Activated T-helper 1 cell treated with anti-CD3 and anti-CD28 coated beads, Interleukin-2, amount 50 U/mL, for 16 hours (primary cell): ENCODE measurements at places on chromosomes 2 and 18.

DNA sequence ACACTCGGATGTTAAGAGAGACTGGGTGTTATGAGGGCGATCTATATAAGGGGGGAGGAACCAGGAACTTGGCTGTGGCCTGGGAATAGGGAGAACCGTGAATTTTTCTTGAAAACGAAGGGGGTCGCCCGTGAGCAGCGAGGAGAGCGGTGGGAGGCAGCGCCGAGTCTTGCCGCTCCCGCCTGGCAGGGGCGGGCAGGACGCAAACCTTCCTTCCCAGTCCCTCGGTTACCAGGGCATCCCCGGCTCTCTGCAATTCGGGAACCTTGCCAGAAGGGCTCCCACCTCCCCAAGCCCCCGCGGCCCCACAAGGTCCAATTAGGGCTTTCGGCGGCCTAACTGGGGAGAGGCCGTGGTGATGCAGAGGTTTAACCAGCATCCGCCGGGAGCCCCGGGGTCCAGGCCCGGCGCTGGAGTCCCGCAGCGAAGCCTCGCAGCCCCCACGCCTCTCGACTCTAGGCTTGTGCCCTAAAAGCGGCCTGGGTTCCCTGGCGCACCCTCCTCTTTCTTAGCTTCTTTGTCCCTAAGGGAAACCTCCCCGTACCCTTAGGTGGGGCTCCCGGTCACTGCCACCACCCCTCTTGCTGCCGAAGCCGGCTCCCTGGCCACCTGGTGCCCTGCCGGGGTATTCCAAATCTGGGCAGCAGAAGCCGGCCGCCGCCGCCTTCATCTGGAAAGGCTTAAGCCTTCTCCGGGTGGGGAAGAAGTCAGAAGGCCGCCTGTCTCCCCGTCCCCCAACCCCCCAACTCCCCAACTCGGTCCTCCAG is 680 bp upstream of the FHOD3 start:
- DNase-seq: no peak

- DNase-seq: no peak
These were observed 115.0 kb upstream of the GLS start for GRCh38 chr2:190765386-190766173.

GRCh38 chr2:41774011-41774605 is 273.7 kb upstream of the PKDCC start:
- DNase-seq: no peak

DNA sequence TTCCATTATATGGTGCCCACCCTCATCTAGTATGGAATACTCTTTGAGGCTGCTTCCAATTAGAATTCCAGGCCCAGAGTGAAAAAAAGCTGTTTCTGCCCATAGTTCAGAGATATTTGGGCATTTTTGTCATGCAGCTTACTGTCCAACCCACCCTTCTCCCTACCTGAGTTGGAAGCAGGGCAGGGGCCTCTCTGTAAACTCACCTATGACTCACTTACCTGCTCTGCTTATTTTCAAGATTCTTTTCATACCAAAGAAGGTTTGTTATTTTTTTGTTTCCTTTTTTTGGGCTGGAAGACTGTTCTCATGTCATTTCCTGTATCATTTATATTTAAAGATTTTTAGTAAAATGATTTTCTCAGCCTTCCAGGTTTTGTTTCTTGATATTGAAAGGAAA is 38.4 kb upstream of the PPP1R1C start:
- no peak for DNase-seq

DNA sequence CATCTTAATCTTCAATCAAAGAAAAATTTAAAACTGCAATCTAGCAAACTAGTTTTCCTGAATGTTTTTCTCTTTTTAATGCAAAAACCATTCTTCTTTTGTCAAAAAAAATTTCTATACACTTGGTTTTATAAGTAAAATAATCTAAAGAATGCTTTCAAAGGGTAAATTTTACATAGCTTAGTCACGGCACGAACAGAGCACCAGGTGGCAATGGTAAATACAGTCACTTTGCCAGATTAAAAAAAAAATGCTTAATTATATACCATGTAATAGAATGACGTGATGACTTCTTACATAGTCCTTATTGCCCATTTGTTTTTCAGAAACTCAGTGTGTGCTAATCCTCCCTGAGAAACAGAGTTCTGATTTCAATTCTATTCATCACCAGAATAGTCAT is 10.4 kb downstream of the FEZ2 start:
- no peak for DNase-seq

GRCh38 chr2:128285329-128285931 is 33.2 kb downstream of the HS6ST1 start:
- no peak for DNase-seq

GRCh38 chr2:158723921-158724802 is 71.0 kb upstream of the DAPL1 start:
- DNase-seq: no peak

GRCh38 chr2:59025157-59025757 is 784.1 kb upstream of the FANCL start:
- DNase-seq: no peak

GRCh38 chr2:39779927-39780326 is 869 bp upstream of the THUMPD2 start:
- DNase-seq: no peak

DNA sequence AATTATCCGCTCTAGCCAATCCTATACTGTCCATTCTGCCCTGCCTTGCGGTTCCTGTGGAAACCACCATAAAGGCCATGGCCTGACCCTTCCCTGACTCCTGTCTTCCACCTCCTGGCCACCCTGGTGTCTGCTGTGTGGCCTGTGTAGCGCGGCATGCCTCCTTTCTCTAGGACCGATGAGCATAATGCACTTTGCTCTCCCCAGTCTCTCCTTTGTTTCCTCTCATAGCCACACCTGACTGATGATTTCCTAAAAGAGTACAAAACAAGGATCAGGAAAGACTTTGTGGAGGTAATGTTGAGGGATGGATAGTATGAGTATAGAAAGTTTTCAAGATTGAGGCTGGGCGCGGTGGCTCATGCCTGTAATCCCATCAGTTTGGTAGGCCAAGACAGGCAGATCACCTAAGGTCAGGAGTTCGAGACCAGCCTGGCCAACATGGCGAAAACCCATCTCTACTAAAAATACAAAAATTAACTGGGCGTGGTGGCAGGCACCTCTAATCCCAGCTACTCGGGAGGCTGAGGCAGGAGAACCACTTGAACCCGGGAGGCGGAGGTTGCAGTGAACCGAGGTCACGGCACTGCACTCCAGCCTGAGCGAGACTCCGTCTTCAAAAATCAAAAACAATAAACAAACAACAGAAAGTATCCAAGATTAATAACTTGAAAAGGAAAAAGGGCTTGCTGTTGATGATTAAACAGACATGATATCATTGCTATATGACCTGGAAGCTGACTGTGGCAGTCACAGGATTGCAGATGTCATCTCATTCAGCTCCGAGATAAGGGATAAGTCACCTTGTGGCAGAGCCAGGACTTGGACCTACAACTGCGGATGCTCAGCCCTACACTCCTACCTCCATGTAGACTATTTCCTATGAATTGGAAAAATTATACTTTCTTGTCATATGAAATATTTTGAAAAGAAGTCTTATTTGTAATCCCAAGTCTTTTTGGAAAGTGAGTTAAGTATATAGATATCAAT is 16.6 kb downstream of the SOWAHC start:
- no peak for DNase-seq

DNA sequence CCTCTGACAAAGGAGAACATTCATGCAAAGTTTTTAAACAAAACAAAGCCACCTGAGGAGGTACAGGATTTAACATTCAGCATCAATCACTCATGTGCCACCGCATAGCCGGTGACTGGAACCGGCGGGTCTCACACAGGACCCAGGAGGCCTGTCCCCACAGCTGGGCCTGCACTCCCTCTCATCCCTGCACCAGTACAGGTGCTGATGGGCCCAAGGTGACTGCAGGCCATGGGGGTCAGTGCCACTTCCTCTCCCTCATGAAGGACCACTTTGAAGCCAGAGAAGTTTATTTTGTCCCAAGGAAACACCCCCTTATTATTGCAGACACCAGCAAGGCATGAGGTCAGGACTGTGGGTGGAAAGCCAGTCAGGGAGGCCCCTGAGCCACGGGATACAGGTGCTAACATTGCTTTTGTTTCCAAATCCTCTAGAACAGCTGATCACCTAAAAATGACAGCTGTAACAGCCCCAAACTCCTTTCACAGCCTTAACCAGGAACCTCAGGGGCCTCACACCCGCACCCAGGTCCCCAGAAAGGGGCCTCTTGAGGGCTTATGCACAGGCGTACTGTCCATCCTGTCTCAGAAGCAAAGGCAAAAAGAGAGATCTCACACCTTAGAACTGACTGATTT is 14.0 kb downstream of the PARD6G start:
- no peak for DNase-seq

DNA sequence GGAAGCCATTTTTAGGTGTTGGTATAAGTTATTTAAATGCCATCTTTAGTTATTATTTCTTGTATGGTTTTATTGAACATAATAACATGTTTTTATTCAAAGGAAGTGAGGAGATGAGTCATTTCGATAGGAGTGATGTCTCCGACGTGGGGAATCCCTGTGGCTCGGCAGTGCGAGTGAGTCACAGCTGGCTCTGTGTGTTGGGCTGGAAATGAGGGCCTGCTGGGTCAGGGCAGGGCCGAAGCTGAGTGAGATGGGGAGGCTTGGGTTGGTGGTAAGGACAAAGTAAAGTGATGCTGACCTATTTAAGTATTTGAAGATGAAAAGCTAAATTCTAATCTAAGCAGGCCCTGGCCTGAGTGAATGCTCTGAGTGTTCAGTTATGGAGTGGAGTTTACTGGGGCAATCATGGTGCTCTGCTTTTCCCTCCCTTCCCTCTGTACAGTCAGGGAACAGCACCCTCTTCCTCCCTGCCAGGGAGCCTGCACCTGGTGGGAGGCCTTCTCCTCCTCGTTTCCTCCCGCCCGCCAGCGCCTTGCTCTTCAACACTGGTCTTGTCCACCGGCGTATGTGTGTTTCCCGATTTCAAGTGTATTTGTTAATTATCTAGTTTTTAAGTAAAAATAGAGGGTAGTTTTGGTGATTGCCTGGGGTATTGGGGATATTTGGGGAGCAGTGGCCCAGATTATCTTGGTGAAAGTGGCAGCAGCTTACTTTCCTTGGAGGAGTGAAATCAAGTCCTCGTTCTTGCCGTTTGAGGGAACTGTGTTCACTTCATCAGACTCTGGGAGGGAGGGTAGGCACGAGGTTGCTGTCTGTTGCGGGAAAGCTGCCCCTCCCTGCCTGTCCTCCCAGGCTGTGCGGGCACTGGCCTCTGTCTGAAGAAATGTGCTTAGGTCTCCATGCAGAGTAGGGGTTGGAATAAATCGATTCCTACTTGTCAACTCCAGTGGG is 157.0 kb downstream of the LDLRAD4 start:
- DNase-seq: peak; percentile 71

GRCh38 chr18:48577478-48578190 is 38.8 kb downstream of the CTIF start:
- DNase-seq: no peak

DNA sequence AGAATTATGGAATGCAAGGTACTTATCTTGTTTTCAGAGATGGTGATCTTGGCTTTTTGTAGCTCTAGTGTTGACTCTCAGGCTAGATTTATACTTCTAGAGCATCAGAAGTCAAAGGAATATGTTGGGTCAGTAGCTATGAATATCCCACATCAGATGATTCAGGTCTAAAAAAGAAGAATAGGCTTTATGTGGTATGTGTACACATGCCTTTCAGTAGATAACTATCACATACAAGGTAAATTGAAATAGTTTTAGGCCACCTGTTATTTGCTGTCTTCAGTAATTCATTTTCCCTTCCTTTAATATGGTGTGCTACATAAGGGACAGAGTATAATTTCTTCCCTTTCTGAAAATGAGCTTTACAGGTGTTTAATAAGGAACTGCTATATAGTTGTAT is 142.4 kb downstream of the AGPS start:
- DNase-seq: no peak

GRCh38 chr2:128640845-128641360 is 322.2 kb upstream of the HS6ST1 start:
- no peak for DNase-seq

DNA sequence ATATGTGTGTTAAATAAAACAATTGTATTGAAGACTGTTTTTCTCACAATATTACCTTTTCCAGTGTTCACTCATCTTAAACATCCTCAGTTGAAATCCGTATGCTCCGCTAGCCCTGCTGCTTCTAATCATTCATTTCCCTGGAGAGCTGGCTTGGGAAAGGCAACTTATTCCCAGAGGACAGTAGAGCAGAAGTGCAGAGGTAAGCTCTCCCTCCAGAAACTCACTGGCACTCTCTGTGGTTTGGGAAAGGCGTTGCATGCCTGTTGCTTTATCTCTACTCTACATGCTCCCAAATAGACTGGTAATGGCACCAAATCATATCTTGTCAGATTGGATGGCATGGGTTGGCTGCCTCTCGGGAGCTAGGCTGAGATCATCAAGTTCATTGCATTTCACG is 117.1 kb upstream of the BOD1L2 start:
- no peak for DNase-seq

GRCh38 chr18:64713284-64713683 is 564.4 kb upstream of the LINC00305 start:
- DNase-seq: no peak

- DNase-seq: no peak
These were observed 58.3 kb upstream of the TNP1 start for GRCh38 chr2:216918088-216918680.

GRCh38 chr2:66854298-66854697 is 419.4 kb downstream of the MEIS1 start:
- no peak for DNase-seq

GRCh38 chr2:206739271-206739670 is 21.1 kb upstream of the DYTN start:
- no peak for DNase-seq

DNA sequence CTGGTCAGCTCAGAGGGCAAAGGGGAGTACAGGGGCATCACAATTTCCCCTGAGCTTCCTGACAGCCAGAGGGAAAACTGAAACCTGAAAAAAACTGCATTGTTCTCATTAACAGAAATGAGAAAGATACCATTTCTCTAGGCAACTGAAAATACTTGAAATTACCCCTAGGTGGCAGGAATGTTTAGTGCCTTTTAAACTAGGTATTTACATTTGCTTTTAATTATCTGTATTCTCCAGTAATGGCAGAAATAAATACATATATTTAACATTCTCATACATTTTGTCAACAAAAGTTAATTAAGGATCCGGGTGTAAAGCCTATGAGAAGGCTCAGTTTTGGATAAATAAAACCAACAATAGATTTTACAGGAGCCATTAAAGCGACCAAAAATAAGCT is 34.5 kb downstream of the RPL31 start:
- DNase-seq: no peak

- no peak for DNase-seq
These were observed 188.8 kb downstream of the PTPRM start for GRCh38 chr18:7755753-7756475.

- no peak for DNase-seq
These were observed 297.3 kb downstream of the TNS1 start for GRCh38 chr2:217705461-217705860.

DNA sequence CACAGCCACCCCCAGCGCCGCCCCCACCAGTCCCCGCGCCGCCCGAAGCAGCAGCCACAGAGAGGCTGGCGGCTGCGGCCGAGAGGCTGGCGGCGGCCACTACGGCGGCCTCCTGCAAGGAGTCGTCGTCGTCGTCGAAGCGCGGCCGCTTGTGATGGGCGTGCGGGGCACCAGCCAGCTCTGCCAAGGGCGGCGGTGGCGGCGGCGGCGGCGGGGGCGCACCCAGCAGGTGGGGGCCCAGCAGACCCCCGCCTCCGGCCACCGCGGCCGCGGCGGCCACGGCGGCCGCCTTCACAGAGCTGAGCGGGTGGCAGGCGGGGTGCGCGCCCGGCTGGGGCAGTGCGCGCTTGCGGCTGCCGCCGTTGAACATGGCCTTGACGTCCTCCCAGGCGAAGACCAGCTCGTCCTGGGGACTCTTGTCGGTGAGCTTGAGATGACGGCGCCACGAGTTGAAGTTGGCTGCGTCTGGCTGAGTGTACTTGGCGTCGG is 3.3 kb downstream of the SKOR2 start:
- DNase-seq: no peak
